Foreskin keratinocyte (primary cell): ENCODE measurements at places on chromosomes 13 and 19. TPM values are rescaled to one million over a fixed set of nuclear protein-coding genes. Genes with fewer than 3 reads are reported as not detected.

DNA sequence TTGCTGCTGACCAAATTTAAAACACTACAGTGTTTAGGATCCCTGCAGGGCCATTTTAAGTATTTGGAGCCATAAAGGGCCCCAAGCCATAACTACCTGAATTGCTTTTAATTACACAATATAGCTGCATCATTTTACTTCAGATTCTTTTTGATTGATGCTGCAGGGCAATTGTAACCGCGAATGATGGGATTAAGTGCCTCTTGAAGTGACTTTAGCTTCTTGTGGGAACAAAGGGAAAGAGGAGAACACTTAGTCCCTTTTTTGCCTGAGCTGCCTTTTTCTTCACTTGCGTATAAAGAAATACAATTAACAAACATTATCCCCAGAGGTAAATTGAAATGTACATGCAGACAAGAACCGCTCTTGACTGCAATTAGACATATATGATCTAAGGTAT is 228.5 kb downstream of the ZIC5 start:
- DNase-seq: no peak

- peak; percentile 99 for DNase-seq
These were observed 67.0 kb upstream of the SERP2 start for GRCh38 chr13:44306371-44307192.

- DNase-seq: no peak
These were observed 690 bp downstream of the KMT2B start for GRCh38 chr19:35718345-35719041.

DNA sequence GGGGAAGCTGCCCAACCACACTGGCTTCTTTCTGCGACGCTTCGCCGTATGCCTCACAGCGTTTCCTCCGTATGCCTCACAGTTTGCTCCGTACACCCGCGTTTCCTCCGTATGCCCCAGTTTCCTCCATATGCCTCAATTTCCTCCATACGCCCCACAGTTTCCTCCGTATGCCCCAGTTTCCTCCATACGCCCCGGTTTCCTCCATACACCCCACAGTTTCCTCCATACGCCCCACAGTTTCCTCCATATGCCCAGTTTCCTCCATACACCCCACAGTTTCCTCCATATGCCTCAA is 22.6 kb downstream of the GAS6 start:
- DNase-seq: no peak

GRCh38 chr13:24473686-24474085 is 38.9 kb downstream of the PARP4 start:
- DNase-seq: no peak

CALR3 gene
- polyA plus RNA-seq: 0.03 TPM in 1 of 2 replicates, not detected in the other

DNA sequence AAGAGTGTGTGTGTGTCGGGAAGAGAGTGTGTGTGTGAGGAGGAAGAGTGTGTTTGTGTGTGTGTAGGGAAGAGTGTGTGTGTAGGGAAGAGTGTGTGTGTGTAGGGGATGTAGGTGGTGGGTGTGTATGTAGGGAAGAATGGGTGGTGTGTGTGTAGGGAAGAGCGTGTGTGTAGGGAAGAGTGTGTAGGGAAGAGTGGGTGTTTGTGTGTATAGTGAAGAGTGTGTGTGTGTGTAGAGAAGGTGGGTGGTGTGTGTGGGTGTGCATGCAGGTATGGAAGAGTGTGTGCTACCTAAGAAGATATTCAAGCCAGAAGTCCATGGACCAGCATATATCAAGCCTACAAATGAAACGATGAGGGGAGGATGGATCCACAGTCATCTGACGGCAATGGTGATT is 265.8 kb downstream of the FGF9 start:
- DNase-seq: no peak

- DNase-seq: peak; percentile 81
These were observed 76.6 kb upstream of the KLF12 start for GRCh38 chr13:74210693-74211393.
